ENCODE measurements at places on chromosomes 16 and 17.

GRCh38 chr16:11603331-11603750 is 16.6 kb upstream of the LITAF start:
- DNase-seq = peak; percentile 69

GRCh38 chr16:29854520-29855100 is 8.4 kb downstream of the CDIPT start:
- no peak for DNase-seq

DNA sequence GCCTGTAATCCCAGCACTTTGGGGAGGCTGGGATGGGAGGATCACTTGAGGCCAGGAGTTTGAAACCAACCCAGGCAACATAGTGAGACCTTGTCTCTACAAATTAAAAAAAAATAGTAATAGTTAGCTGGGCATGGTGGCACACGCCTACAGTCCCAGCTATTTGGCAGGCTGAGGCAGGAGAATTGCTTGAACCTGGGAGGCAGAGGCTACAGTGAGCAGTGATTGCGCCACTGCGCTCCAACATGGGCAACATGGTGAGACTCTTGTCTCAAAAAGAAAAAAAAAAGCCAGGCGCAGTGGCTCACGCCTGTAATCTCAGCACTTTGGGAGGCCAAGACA is 56.9 kb upstream of the MRTFB start:
- no peak for DNase-seq

GRCh38 chr16:1374418-1375297 is 22.9 kb downstream of the GNPTG start:
- DNase-seq = no peak

GRCh38 chr16:89657442-89658220 is at the start of the genes CHMP1A and SPATA33:
Gene CHMP1A, minus strand, starts transcription at chr16:89657708. Its CDS starts 120 bp downstream, at chr16:89657588.
Gene SPATA33, plus strand, starts transcription at chr16:89657836. Its CDS starts 76 bp downstream, at chr16:89657912.
- peak; percentile 94 for DNase-seq

DNA sequence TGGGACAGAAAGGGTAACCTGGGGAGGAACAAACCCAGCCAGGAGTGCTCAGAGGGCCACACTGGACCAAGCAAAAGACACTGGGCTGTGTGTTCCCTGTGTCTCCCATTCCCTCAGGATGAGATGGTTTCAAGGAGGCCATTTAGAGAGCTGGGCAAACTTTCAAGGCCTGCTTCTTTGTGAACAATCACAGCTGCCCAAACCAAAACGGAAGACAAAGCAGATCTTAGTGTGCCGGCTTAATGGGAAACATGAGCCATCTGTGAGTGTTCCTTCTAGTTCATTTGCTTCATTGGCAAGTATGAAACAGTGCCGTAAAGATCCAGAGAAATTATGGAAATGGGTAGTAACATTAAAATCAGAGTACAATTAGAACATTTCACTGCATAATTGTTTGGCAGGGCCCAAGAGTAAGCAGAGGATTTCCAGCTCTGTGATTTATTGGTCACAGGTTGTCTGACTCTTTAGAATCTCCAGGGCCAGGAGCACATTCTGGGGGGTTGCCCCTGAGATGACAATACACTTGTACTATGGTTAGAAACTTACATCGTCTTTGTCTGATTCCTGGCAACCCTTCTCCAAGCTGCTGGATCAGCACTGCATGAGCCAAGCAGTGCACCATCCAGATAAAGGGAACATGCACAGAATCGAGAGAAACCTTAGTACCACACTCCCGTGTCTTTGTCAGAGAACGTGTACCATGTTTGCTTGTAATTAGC is 412.1 kb downstream of the RBFOX1 start:
- peak; percentile 28 for DNase-seq

DNA sequence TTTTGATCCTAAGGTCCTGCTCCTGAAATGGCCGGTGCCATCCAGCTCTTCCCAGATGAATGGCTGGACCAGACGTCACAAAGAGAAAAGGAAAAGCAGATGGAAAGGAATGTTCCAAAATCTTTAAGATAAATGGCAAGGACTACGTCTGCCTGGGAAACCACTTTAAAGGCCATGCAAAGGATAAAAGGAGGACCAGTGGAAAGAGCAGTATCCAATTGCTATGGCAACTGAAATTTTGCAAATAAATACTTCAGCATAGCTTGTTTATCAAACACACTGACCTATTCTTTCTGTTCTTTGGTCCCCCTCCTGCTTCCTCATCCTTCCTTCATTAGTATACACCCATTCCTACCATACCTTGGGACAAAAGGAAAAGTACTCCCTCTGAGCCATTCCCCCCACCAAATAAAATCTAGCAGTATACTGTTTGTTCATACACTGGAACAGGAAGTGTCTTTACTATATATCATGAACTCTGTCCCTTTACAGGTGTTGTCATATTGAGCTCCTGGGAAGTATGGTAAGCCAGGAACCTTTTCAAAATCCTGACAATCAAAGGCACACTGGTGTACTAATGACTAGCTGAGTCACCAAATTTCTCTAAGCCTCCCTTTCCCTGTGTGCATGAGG is 37.2 kb upstream of the NUFIP2 start:
- DNase-seq = peak; percentile 21

- DNase-seq = no peak
Observed at GRCh38 chr17:80176757-80177156, 6.9 kb downstream of the CARD14 start.

DNA sequence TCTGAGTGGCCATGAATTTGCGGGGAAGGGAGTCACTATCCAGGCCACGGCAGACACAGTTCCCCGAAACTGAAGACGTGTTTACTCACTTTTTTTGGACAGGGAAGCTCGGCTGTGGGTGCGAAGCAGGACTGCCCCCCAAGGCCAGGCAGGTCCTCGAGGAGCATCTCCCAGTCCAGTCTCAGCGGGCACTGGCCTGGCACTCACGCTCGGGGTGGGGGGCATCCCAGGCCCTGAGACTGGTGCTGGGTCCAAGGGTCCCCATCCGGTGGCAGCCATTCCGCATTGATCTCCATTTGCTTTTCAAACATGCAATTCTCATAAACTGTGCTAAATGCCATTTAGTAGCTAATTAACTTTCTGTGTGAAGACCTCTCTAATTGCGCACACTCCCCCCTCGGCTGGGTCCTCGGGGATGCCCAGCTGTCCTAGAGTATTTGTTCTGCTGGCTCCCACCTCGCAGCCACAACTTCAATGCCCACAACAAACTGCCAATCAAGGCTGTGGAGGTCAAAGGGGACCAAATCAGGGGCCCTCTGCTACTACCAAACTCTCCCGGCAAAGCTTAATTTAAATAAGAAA is 50.2 kb downstream of the TBC1D16 start:
- no peak for DNase-seq

DNA sequence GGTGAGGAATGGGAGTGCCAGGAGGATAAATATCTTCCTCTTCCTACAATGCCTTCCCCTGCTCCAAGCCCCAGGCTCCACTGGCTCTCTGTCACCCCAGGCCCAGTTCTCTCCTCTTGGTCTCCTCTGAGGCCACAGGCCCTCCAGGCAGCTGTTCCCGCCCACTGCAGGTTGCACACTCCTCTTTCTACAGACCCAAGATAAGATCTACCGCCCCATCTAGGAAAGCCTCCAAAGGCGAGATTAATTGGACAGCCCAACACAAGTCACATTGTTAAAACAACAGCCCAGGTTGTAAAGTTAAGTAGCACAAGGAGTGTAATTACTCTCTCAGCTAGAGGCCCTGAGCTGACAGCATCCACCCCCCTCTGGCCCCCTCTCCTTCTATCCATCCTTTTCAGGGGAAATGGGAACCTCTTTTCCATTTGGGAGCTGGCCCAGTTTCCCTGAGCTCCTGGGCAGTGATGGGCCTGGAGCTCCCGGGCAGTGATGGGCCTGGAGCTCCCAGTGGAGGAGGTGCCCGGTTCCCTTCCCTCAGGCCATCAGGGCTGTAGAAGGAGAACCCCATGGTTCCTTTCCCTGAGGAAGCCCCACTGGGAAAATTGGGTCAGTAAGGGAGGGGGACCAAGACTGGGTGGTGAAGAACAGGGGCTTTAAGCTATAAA is 7.3 kb downstream of the DLX4 start:
- DNase-seq = no peak

- peak; percentile 18 for DNase-seq
Observed at GRCh38 chr17:6936370-6937028, 59.4 kb upstream of the ALOX12 start.

- DNase-seq = no peak
Observed at GRCh38 chr17:58246104-58246740, 7.8 kb downstream of the LPO start.

GRCh38 chr17:78523934-78524655 is 53.1 kb downstream of the DNAH17 start:
- no peak for DNase-seq

GRCh38 chr16:2753733-2754020 is 1.2 kb downstream of the SRRM2 start:
- DNase-seq = no peak

- DNase-seq = no peak
Observed at GRCh38 chr16:88940862-88941817, 35.9 kb downstream of the CBFA2T3 start.

DNA sequence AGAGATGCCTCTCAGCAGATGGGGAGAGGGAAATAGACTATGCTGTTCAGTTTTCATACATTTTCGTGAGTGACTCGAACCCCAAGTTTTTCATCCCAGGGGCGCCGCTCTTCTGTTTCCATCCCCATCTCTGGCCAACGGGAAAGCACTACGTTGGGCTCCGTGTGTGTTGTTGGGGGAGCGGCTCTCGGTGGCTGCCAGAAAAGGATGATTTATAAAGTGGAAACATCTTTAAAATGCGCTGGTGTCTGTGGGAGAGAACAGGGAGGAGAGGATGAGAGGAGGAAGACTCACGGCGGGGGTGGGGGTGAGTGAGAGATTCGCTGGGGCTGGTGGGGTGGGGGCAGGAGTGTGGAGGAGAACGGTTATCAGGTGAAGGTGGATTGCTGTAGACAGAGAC is 5.8 kb downstream of the TBX4 start:
- DNase-seq = no peak

- DNase-seq = no peak
Observed at GRCh38 chr17:67746704-67747571, 29.2 kb downstream of the NOL11 start.

GRCh38 chr17:29758255-29758654 is 135.5 kb upstream of the CORO6 start:
- no peak for DNase-seq
